ENCODE measurements at places on chromosomes 13 and 19.

DNA sequence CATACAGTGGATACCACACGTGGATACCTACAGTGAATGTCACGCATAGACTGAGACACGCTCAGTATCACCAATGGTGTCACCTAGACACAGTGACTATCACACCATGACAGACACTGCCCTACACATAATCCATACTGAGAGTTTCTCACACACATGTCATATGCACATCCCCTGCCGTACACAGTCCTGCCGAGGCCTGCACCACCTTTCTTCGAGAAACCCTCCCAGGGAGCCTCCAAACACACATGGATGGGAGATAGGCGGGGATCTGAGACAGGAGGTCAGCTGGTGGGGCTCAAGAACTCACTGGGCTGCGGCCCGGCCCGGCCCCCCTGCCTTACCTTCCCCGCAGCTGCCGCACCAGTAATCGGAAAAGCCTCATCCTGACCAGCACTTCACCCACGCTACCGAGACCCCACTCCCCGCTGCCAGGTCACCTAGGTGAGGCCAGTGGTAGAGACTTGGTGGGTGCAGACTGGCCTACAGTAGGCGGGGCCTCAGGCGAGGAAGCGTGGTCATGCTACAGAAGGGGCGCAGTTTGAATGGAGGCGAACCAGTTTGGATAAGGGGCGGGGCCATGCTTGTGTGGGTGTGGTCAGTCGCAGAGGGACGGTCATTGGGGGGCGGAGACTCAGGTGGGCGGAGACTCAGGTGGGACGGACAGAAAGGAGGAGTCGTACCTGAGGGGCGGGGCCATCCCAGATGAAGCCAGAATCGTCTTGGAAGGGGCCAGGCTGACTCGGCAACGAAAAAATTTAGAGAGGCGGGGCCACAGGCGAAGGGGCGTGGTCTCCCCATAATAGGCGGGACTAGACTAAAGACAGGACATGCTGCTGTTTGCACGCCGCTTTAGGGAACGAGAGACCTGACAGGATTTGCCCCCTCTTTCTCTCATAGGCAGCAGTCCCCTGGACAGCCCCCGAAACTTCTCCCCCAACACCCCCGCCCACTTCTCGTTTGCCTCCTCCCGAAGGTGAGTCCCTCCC is 2.1 kb downstream of the MAST1 start:
- no peak for DNase-seq

DNA sequence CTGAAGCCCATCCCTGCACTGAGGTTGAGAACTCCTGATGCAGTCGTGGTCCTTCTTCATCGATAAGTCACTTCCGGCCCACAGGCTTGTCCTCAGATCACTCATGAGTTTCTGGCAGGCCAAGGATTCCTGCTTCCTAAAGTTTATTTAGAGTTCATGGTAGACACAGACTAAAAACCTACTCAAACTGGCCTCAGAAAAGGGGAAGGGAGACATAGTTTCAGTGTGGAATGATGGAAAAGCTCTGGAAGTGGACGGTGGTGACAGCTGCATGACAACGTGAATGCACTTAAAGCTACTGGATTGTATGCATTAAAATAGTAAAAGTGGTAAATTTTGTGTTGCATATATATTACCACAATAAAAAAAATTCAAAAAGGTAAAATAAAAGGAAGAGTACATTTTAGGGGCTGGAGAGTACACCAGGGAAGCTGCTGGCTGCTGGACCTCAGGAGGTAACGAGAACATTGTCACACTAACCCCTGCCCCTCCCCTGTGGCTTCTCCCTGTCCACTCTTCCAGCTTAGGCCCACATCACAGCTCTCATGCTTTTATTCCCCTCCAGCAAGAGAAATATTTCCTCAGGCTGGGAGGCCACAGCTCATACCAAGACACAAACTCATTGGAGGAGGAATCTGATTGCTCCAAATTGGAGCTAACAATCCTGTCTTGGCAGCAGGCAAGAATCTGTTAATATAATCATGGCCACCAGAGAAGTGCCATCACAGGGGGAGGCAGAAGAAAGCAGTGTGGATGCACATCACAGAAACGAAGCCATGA is 741.0 kb downstream of the UQCRFS1 start:
- no peak for DNase-seq

DNA sequence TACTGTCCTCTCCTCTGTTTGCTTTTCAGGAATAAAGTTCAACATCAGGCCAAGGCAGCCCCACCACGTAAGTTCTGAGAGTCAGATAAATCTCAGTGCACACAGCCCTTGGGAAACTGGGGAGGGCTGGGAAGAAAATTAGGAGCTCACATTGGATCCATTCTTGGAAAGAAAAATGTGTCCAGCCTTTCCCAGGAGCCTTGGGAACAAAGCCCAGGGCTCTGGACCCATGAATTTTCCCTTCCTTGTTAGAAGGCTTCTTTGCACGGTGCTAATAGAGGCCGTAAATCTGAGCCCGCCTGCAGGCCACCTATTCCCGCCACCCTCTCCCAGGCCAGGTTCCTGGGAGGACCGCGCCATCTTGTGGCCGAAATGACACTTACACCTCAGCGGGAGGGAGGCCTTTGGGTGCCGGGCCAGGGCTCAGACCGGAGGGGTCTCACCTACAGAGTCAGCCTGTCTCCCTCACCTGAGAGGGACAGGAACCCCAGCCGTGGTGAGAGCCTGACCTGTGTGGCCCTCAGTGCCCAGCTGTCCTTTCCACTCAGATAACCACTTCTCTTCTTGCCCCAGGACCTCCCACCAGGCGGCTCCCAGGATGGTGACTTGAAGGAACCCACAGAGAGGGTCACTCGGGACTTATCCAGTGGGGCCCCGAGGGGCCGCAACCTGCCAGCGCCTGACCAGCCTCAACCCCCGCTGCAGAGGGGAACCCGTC is 25.1 kb upstream of the KCTD15 start:
- DNase-seq = peak; percentile 21

GRCh38 chr19:7522072-7522922 is at the start of gene MCOLN1:
TSS of gene MCOLN1 (plus strand) at chr19:7522624. CDS start at chr19:7522751, 127 bp downstream.
- peak; percentile 99 for DNase-seq

GRCh38 chr13:26707122-26708006 is 53.2 kb downstream of the GPR12 start:
- no peak for DNase-seq

GRCh38 chr13:94201022-94201421 is 278.5 kb downstream of the DCT start:
- no peak for DNase-seq

DNA sequence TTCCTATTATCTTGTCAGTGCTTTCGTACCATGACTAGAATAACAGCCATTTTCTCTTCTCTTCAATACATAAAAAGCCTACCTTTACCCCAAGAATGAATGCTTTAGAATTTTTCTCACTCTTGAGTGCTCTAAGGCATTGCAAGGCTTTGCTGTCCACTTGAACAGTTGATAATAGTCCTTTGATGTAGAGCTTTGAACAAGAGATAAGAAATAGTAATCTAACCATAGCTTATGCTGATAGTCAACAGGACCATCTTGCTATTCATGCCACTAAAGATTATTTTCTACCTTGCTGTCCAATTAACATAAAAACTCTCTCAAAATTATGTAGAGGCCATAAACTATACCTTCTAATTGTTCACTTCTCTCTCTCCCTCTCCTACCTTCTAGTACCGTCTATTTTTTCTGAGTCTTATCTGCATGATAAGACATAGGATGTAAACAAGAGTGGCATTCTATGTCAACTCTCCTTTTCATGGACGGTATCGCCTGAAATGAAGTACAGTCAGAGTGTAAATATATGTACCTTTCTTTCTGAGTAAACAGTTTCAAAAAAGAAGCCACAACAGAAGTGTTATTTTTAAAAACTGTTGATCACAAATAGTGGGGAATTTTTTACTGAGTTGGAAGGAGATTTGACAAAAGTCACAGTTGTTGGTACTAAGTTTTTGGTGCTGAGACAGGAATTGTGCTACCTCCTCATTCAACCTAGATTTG is 297.9 kb downstream of the NDFIP2 start:
- DNase-seq = no peak

DNA sequence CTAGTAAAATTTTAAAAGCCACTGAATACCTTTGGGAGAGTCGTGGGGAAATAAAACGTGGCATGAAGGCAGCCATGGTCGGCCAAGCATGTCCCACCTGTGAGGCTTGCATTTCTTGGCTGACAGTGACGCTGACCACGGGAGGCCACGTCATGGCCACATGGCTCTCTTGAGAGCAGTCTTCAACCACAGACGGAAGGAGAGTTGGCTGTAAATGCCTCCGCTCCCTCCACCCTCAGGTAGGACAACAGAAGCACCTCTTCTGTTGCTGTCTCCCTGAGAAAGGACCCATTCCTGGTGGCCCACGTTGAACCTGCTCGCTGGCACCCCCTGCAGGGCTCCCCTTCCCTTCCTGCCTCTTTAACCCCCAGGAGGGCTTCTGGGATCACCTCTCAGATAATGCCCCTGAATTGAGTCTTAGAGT is 10.6 kb upstream of the LRRC25 start:
- DNase-seq = no peak

- no peak for DNase-seq
Observed at GRCh38 chr13:93477238-93477637, 250.6 kb downstream of the GPC6 start.

GRCh38 chr13:108985166-108985565 is 355.8 kb downstream of the MYO16 start:
- no peak for DNase-seq

- DNase-seq = no peak
Observed at GRCh38 chr13:26487781-26488180, 69.7 kb upstream of the WASF3 start.

GRCh38 chr13:35160896-35161295 is 218.8 kb downstream of the NBEA start:
- no peak for DNase-seq

DNA sequence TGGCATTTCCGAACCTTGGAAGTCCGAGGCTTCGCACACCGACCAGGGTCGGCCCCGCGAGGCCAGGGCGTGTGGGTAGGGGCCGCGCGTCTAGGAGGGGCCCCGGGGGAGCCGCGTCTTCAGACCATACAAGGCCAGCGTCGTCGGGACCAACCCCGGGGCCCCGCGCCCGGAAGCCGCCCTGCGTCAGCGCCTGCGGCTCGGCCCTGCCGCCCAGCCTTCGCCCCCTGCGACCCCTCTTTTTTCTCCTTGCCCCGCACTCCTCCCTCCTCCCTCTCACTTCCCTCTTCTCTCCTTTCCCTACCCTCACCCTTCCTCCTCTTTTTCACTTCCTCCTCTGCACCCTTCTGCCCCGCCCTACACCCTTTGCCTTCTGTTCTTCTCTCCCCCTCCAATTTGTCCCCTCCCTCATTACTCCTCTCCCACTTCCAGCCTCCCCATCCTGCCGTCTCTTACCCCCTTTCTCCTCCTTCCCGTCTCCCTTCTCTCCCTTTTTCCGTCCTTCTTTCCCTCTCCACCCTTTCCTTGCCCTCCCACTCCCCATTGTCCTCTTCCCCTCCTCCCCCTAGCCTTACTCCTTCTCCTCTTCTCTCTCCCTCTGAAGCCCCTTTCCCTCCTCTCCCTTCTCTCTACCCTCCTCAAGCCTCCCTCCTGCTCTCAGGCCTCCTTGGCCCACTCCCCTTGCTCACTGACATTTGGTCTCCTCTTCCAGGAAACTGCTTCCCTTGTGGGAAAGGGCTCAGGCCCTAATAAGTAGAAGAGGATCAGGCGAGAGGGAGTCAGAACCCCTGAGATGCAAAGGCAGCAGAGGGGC is 2.2 kb upstream of the PLEKHG2 start:
- no peak for DNase-seq

DNA sequence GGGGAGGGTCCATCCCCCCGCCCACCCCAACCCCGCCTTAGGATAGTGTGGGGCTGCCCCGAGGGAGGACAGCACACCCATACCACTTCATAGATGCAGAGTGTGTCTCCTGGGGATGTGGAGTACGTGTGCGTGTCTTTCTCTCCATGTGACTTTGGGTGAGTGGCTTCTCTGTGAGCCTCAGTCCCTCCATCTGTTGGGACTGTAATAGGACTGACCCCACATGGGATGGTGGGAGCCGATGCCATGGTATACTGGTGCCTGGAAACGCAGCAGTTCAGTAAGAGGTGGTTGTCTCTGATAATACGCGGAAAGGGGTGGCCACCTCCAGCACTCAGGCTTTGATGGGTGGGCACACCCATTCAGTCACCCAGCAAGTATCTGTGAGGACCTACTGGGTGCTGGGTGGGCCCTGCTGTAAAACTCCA is 816 bp upstream of the PRKD2 start:
- DNase-seq = no peak

DNA sequence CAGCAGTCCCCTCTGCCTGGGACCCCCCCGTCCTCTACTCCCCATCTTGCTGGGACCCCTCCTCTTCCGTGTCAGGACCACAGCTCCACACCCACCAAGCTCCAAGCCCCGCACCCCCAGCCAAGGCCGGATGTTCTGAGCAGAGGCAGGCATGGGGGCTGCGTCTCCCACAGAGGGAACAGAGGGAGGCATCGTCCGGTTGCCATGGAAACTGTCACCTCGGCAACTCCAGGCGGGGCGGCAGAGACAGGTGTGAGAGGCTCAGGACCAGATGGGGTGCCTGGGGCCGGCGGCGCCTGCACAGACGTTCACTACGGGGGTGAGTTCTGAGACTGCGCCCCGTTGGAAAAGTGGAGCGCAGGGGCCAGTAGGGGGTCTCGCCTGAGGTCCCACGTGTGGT is 5.4 kb downstream of the RNU6-9 start:
- DNase-seq = no peak

GRCh38 chr13:80118506-80118905 is 222.4 kb downstream of the SPRY2 start:
- DNase-seq = no peak

DNA sequence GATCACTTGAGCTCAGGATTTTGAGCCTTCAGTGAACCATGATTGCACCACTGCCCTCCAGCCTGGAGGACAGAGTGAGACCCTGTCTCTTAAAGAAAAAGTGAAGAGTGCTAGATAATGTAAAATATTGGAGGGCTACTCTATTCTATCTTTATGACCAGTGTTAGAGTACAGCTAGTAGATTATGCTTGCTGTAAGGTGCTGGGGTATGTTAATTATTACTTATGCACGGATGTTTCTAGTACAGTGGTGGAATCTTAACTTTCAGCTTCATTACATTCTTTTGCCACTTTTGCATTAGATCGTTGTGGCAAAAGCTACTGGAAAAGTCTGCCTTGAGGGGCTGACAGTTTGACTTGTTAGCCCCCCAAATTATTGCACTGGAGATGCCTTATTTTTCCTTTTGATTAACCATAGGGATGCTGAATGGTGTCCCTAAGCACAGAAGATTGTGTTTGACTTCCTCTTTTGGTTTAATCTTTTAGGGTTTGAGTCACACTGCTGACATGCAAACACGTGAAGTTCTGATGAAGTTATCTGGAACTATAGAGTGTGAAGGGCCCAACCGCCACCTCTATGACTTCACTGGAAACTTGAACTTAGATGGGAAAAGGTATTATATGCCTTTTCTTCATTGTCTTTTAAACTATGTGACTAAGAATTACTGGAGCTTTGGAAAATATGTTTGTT is 169.8 kb downstream of the ATP8A2 start:
- no peak for DNase-seq

DNA sequence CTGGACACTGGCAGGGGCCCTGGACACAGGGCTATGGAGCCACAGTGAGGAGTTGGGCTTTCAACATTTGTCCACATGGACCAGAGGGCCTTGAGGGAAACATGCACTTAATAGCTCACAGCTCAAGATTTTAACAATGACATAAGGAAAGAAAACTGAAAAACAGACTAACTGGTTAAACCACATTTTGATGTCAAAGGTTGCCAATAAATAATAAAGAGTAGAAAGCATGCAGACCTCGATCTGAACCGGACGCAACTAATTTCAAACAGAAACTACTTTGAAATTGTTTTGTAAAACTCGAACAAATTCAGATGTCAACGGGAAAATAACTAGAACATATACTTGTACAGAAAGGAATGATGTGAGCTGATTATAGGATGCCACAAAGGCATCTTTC is 15.5 kb upstream of the ZNF888 start:
- no peak for DNase-seq

- DNase-seq = peak; percentile 96
Observed at GRCh38 chr19:58554494-58555368, at the start of gene CHMP2A. TSS of gene CHMP2A (minus strand) at chr19:58555105. CDS start at chr19:58554212, 893 bp downstream.

Data from activated naive CD8-positive, alpha-beta T cell treated with anti-CD3 and anti-CD28 coated beads, Interleukin-2, amount 50 U/mL, for 16 hours (primary cell).